Fibroblast of villous mesenchyme (primary cell): ENCODE measurements at places on chromosomes 3 and 15. TPM values are rescaled to one million over a fixed set of nuclear protein-coding genes. Genes with fewer than 3 reads are reported as not detected.

DNA sequence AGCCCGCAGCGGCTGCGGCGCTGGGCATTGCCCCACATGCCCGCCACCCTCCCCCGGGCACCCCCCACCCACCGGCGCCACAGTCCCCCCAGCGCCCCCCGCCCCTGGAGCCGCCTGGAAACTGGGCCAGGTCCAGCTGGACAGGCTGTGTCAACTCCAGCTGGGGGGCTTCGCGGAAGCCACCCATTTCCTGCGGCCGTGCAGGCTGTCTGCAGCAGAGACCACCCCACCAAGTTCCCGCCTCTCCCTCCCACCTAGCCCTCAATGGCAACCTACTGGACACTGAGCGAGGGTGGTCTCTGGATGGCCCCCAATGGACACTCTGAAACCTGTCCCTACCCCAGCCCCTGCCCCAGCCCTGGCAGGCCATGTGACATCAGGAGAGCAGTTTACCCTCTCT lies 62.8 kb upstream of the GATA2 start:
- DNase-seq, result no peak

Gene PDIA5
- total RNA-seq, result 42.2 and 43.6 TPM in 2 replicates

- DNase-seq, result peak; percentile 70
These were observed 25.3 kb upstream of the C15orf39 start for GRCh38 chr15:75176396-75176761.

DNA sequence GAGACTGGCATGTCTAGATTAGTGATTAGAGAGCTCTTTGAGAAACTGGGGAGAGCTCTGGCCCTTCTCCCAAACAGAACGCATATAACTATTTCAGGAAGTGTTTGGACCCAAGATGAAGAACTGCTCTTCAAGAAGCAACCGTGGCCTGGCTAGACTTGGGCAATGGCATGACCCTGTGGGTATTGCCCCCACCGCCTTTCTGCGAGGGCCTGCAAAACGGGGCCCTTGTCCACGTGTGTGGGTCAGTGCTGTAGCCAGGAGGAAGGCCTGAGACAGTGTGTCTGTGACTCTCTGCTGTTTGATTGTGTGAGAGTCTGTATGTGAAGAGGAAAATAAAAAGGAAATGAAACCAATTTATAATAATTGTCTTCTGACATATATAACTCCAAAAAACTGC lies 42.5 kb downstream of the EEFSEC start:
- DNase-seq, result no peak

Gene TJP1
- 79.2 and 103 TPM in 2 replicates for total RNA-seq

Gene EBLN2
- 4.8 and 8.6 TPM in 2 replicates for total RNA-seq

- no peak for DNase-seq
These were observed 314.6 kb upstream of the STT3B start for GRCh38 chr3:31218082-31218481.

Gene SV2B
- not detected in 2 replicates for total RNA-seq

GRCh38 chr3:122606330-122606729 lies 28.9 kb downstream of the PARP15 start:
- no peak for DNase-seq

GRCh38 chr3:25396686-25397085 lies 31.4 kb upstream of the RARB start:
- DNase-seq, result no peak

DNA sequence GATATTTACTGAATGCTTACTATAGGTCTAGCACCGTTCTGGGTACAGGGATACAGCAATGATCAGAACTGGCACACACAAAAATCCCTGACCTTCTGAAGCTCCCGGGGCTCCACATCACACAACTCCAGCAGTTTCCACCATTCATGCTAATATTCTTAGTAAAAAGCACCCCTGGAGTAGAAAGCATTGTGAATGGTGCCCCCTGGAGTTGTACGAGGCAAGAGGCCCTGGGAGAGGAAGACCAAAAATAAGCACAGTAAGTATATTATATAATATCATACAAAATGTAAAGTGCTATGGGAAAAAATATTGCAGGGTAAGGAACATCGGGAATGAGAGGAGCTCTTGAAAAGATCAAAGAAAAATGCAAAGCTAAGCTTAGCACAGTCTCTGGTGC lies 790 bp upstream of the SRGAP3 start:
- no peak for DNase-seq

- DNase-seq, result no peak
These were observed 9.6 kb upstream of the ATP13A3 start for GRCh38 chr3:194496217-194496919.

DNA sequence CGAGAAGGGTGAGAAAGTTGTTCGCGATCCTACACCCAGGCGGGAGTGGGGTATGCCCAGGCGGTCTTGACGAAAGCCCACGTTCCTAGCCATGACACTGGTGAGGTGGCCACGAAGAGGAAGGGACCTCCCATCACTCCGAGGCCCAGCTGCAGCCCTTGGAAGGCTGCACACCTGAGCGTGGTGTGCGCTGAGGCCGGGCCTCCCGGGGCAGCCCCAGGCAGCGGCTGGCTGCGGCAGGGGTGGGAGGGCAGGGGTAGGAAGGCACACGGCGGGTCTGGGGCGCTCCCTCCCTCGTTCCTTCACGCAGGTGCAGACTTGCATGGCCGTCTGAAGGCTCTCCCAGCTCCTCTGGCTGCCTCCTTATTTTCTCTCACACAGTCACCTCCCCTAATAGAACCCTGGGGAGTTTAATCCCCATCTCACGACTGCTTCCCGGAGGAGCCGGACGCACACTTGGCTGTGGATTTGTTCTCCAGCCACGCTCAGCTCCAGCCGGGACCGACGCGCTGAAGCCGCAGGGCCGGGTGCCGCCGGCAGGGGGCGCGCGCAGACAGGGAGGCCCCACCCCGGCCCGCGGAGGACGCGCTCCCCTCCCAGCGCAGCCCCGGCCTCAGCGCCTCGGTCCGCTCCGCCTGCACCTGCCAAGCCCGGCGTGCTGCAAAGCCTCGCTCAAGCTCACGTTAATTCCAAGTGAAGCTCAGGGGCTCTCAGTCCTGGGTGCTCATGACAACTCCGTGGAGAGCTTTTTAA lies 37.8 kb upstream of the MUC4 start:
- DNase-seq, result no peak
